SHP77 treated with DMSO at 0.1 percent for 48 hours (cell line): ENCODE measurements at places on chromosomes 16 and 17.
A peak's percentile ranks its signal among the peaks of the same experiment; 100 is the strongest.

DNA sequence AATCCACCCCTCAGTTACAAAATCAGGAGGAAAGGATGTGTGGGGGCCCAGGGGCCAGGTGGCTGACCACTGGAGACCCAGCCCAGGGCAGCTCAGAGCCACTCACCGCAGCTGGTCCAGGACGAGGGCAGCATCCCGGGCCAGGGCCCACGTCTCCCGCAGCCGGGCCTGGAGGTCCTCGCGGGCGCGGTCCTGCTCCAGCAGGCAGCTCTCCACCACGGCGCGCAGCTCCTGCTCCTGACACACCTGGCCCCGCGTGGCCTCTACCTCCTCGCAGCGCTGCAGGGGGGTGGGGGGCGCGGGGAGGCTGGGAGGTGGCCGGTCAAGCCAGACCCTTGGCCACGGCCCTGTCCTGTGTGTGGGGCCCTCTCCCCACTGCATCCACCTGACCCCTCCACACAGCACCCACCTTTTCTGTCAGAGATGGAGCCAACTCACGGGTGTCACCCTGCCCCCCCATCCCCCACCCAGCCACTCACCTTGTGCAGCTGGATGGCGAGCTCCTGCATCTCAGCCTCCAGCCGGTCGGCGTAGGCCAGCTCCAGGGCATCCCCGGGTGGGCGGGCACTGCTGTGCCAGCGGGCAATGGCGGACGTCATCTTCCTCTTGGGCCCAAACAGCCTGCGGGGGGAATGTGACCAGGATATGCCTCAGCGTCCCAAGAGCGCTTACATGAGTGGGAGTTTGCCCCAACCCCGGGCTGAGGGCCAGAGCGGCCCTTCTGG lies 5.1 kb downstream of the NUDT16L1 start:
- DNase-seq, result no peak

GRCh38 chr17:45186801-45187354 lies 25.2 kb downstream of the HEXIM2 start:
- no peak for DNase-seq

DNA sequence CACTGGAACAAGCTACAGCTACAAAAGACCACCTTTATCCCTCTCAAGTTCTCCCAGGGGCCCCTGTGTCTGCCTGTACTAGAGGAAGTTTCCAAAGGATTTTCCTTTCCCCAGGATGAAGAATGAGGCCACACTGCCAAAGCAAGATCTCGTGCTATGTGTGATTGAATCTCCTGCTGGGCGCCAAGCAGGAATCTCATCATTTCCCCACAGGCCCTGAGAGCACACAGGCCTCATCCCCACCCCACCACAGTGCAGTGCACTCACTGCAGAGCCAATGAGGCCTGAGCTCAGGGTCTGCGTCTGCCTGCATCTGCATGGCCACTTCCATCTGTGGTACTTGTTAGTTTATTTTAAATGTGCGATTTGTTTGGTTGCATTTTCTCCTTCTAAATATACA lies 387.4 kb upstream of the ASIC2 start:
- DNase-seq, result no peak

DNA sequence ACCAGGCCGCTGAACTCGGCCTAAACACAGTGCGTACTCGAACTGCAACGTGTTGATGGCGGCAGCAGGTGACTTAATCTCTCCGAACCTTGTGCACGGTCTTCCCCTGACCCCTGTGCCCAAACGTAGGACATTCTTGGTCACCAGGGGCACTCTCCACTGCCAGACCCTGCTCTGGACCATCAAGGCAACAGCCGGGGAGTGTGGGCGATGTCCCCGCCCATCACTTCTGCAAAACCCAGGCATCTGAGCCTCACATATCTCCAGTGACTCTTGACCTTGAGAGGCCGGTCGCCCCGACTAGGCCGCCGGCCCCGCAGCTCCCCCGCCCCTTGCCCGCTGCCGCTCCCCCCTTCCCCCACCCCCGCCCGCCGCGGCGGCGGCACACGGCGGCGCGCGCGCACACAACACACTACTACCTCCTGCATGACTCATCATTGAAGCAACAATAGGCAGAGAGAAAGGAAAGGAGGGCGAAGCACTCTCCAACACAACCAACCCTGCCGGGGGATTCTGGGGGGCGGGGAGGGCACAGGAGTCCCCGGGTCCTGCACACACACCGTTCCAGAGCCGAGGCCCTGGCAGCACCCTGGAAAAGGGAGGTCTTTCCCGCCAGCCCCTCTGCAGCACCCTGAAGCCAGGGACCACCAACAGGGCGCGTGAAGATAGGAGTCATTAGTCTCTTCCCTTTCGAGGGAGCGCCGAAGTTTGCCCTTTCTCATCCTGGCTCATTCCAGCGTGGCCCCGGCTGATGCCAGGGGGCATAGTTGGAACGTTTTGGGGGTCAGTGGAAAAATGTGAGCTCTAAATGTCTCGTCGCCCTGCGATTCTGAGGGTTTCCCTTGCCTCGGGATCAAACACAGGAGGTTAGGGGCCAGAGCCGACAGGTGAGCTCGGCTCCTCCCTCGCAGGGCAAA lies 1.9 kb downstream of the MNT start:
- DNase-seq, result peak; percentile 44

DNA sequence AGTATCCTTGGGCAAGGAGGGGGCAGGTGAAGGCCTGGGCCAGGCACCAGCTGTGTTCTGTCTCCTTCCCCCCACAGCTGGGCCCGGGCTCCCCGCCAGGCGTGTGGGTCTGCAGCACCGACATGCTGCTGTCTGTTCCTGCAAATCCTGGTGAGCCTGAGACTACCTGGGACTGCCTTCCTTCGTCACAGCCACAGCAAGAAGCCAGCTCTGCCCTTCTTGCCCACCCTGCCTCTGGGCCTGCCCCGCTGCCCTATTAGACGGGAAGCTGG lies 12.3 kb downstream of the FCSK start:
- no peak for DNase-seq

GRCh38 chr17:13558588-13558987 lies 43.1 kb downstream of the HS3ST3A1 start:
- DNase-seq, result no peak

DNA sequence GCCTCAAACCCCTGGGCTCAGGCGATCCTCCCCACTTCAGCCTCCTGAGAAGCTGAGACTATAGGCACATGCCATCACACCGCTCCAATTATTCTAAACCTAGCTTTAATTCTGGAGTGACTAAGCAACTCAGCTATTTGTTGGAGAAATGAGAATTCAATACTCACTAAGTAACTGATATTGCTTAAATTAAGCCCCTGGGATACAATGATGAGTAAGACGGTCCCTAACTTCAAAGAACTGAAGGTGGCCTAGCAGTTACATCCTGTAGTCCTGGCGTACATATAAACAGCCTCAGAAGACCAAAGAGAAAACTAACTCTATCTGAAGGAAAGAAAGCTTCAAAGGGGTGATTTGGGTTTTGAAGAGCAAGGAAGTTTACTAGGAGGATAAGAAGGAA lies 25.0 kb downstream of the XPO6 start:
- no peak for DNase-seq

GRCh38 chr17:47935961-47936360 lies 5.4 kb upstream of the PNPO start:
- no peak for DNase-seq

GRCh38 chr16:3643095-3643730 lies 11.3 kb upstream of the DNASE1 start:
- no peak for DNase-seq

DNA sequence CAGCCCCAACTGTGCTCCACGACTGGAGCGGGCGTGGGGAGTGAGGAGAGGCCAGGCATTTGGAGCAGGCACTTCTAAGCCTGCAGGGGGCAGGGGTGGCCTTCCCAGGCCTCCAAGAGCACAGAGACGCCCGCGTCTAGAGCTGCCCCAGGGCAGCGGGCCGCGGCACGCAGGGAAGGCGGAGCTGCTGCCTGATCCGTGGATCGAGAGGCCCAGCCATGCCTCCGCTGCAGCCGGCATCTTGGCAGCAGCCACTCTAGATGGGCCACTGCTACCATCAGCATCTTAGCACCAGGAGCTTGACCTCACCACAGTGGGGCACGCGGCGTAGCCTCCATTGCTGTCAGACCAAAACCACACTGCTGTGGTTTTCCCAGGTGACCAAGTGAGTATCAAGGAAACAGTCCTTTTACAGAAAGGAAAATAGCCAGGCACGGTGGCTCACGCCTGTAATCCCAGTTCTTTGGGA lies 20.4 kb upstream of the WDR45B start:
- peak; percentile 31 for DNase-seq

DNA sequence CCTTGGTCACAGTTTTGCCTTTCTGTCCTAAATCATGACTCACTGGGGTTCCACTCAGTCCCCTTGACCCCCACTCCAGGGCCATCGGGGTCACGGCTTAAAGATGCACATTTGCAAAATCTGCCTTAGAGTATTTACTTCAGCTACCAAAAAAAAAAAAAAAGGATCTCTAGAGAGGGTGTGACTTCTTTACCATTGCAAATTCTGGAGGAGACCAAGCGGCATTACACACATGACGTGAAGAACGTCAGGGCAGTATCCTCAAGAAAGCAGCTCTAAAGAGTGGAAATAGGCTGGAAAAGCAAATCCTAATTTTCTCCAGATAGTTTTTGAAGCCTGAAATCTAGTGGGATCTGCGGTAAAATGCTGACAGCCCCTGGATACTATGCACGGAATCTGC lies 25.6 kb downstream of the SLC6A4 start:
- no peak for DNase-seq
